Caki2 (cell line): ENCODE measurements at places on chromosomes 5 and 9.
A peak's percentile ranks its signal among the peaks of the same experiment; 100 is the strongest.

DNA sequence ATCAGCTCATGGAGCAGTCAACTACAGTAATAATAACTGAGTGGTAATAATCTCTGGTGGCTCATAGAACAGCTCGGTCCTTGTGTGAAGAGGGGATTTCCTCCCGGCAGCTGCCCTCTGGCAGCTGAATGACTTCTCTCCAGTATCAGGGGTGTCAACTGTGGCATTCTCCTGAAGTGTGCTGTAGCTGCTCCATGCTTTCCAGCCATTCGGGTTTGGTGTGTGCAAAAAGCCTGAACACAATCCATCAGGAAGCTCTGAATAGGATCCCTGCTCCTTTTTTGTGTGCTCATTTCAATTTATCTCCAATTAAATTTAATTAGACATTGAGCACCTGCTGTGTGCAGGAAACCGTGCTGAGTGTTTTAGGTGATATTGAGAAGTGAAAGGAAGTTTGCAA is 59.8 kb upstream of the BARX1 start:
- no peak for DNase-seq

- DNase-seq: no peak
Measured at GRCh38 chr5:101346906-101347305, 443.8 kb upstream of the ST8SIA4 start.

DNA sequence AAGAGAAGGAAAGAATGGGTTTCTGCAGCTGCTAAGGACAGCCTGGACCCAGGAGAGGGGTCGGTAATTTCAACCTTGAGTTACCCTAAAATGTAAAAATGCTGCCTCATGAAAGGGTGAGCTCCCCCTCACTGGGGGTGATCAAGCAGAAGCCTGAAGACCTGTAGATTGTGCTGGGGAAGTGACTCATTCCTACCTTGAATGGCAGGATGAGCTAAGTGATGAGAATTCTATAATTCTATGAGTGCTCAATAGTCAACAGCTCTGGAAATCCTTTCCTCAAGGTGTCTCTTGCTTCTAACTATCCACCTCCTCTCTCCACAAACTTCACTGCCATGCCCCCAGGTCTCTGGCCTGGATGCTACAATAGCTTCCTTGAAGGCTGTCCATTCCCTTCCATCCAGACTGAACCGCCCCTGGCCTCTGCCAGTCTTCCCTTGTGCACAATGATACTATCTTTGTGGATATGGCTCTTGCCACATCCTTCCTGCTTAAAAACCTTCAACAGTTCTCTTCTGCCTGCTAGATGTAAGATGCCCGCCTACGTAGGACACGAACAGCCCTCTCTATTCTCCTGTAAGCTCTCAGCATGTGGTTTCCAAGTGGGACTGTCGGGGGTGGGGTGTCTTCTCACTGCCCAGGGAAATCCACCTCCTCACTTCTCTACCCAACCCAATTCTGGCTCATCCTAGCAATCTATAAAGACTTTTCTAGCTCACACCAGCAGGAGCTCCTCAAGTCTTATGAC is 50.6 kb downstream of the PTPN3 start:
- no peak for DNase-seq

DNA sequence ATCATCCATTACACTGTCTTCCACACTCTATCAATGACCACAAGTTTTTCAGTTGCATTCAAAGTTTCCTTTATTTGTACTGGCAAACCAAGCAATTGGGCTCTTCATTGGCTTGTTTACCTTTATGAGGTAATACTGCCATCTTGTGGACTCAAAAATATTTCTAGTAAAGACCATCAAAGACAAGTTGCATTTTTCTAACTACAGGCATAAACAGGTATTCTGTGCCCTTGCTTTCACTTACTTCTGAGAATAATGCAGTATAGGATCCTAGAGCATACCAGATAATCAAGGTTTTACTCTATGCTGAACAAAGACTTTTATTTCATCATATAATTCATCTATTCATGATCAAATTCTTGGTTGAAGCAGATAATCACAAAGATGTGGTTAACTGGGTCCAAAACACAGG is 173.7 kb upstream of the POU5F2 start:
- DNase-seq: no peak

- DNase-seq: no peak
Measured at GRCh38 chr5:167057665-167058064, 1233.8 kb upstream of the WWC1 start.

DNA sequence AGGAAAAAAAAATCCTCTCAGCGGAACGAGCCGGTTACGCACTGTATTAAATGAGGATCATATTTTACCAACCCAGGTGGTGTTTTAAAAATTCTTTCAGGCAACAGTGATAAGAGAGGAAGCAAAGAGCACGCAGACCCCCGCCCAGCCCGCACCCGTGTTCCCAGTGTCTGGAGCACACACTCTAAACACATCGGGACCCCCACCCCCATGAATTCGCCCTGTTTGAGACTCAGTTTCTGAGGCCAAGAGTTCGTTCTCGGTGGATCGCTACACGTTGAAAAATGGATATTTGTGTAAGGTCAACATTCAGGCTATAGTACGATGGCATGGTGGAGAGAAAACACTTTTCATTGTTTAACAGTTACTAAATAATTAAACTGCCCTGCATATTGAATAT is 196.3 kb downstream of the MEF2C start:
- no peak for DNase-seq

DNA sequence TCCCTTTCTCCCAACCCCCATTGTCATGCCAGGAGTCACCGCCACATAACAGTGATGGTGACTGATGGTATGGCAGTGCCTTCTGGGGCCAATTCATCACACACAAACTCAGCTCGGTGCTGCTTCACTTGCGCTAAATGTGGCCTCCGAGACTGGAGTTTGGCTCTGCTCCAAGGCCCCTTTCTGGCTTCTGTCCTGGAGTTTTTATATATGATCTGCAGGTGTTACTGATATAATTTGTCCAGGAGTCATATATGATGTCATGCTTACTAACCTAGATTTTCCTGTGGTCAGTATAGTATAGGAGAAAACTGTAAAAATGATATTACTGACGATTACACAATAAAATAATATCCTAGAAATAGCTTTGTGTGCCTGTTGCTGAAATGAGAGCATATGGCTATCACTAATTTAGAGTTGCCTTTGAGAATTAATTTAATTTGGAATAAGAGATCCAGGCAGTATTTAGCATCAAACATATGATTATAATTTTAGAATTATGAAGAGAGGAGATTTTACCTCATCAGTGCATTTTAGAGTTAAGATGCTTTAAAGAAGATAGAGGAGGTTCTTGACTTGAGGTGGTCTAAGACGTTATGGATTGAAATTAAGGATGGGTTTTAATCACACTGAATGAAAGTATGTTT is 334.1 kb upstream of the CD180 start:
- DNase-seq: no peak

- DNase-seq: no peak
Measured at GRCh38 chr5:88502179-88503040, 233.8 kb upstream of the TMEM161B start.

- DNase-seq: no peak
Measured at GRCh38 chr5:60271517-60271916, 378.0 kb upstream of the PDE4D start.

GRCh38 chr5:102498271-102499034 is at the start of gene SLCO6A1:
TSS of gene SLCO6A1 (minus strand) at chr5:102499001. CDS start at chr5:102498844, 157 bp downstream.
- no peak for DNase-seq

DNA sequence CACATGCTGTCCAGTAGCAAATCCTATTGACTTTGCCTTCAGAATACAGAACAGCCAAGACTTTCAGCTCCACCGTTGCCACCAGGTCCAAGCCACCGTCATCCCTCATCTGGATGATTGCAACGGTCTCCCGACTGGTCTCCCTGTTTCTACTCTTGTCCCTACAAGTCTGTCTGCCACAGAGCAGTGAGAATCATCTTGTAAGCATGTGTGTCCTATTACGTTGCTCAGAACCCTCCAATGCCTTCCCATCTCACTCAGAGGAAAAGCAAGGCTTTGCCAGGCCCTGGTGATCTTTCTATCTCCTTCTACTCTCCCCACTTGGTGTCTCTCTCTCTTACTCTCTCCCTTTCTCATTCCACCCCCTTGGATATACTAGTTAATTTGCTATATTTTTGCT is 76.7 kb upstream of the GDNF start:
- DNase-seq: no peak

GRCh38 chr5:61768692-61769281 is 436.7 kb downstream of the ZSWIM6 start:
- DNase-seq: peak; percentile 22

DNA sequence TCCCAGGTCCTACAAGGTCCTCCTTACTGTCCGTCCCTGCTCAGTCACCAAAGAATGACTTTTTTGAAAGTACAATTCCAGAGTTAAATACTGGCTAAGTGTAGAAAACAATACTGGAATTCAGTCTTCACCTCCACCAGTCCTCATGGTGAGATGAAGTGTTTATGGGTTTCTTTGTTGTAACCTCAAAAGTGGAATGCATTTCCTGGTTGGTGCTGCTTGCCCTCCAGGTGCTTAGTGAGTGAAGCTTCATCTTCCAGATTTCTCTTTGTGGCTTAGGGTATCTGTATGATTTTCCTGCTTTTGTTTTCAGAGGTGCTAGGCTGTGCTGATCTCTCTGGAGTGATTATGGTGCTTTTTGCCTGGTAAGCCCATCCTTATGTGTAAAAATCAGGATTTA is 49.4 kb upstream of the DHFR start:
- DNase-seq: no peak

- no peak for DNase-seq
Measured at GRCh38 chr5:148796936-148797335, 29.5 kb upstream of the ADRB2 start.

- no peak for DNase-seq
Measured at GRCh38 chr9:137879566-137880150, 2.1 kb downstream of the CACNA1B start.

- DNase-seq: peak; percentile 88
Measured at GRCh38 chr5:172410160-172410559, 44.2 kb downstream of the SH3PXD2B start.

GRCh38 chr9:36877239-36877638 is 156.8 kb downstream of the PAX5 start:
- DNase-seq: no peak

DNA sequence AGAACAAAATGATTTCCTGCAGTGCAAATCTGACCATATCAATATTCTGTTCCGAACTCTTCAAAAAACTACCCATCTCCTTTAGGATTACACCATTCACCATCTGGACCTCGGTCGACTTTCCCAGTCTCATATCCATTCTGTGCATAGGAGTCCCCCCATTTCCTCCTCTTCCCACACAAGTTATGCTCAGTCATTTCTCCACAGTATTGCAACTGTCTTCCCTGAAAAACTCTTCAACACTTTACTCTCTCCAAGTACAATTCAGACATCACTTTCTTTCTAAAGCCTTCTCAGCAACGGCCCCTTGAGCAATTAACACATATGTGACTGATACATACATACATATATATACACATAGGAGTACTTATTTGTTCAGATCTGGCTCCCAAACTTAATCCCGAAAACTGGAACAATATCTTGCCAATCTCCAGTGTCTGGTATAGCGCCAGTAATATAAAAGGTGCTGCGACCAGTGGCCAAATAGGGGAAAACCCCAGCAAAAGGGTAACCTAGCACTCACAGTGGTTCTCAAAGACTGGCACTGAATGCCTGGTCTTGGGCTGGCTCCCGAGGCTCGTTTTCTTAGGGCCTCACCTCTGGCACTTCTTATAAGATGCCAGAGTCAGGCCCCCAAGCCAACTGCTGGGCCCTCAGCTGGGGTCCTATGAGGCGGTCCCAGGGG is 629 bp downstream of the ZBTB26 start:
- DNase-seq: no peak

- peak; percentile 37 for DNase-seq
Measured at GRCh38 chr9:136728548-136729123, 14.1 kb downstream of the LCN10 start.
